ENCODE measurements at places on chromosomes 4 and X. TPM values are rescaled to one million over a fixed set of nuclear protein-coding genes. Genes with fewer than 3 reads are reported as not detected.
A peak's percentile ranks its signal among the peaks of the same experiment; 100 is the strongest.

DNA sequence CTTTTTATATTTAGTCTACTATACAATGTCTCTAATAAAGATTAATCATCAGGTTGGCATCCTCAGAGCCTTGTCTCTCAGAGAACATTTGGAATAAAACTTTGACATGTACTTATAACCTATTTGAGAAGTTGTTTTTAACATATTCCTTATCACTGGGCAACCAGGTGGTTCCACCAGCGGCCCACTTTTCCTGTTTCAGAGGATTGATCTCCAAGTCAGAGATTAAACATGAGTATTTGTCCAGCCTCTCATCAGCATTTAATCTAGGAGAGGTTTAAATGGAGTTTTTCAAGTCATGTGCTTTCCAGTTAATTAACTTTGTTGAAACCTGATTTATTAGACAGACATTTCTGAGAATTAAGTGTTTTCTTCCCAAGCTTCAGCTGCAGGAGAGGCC is 345.5 kb downstream of the GRXCR1 start:
- no peak for DNase-seq
- H3K36me3 ChIP-seq = no peaks in the 10 kb centered on the region
- H3K27me3 ChIP-seq = no peaks in the 10 kb centered on the region
- H3K27ac ChIP-seq = no peak overlapping the region
- H3K4me3 ChIP-seq = no peak overlapping the region
- no peaks in the 10 kb centered on the region for H3K4me1 ChIP-seq

GRCh38 chr4:110087070-110087708 is 111.2 kb downstream of the ELOVL6 start:
- no peaks in the 10 kb centered on the region for H3K4me1 ChIP-seq
- no peak for DNase-seq
- no peaks in the 10 kb centered on the region for H3K36me3 ChIP-seq

DNA sequence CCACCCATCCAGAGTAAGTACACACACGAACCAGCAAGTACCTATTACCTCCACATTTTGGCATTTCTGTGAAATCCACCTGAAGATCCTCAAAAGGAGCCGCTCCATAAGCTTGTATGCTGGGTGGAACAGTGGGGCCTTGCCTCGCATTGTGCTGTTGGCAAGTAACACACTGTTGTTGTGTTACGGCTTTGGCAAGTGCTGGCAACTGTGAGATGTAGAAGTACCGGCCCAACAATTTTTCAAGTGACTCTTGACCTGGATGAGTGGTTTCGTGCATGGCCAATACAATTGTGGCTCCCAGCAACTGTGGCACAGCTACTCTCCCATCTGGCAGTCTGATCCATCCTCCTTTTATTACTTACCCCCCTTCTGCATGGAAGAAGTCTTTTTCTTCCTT is 128.7 kb downstream of the CCNB3 start:
- H3K36me3 ChIP-seq = no peaks in the 10 kb centered on the region
- no peak overlapping the region for H3K4me3 ChIP-seq
- peaks cover 5% of the 10 kb centered on the region for H3K4me1 ChIP-seq
- no peak for DNase-seq
- no peaks in the 10 kb centered on the region for H3K27me3 ChIP-seq

- no peak overlapping the region for H3K4me3 ChIP-seq
- H3K27ac ChIP-seq = no peak overlapping the region
- no peak for DNase-seq
Measured at GRCh38 chr4:168893205-168893604, 116.8 kb downstream of the CBR4 start.

GRCh38 chr4:1476140-1476513 is 69.9 kb upstream of the NKX1-1 start:
- H3K27me3 ChIP-seq = no peaks in the 10 kb centered on the region
- H3K4me3 ChIP-seq = no peak overlapping the region
- DNase-seq = no peak
- H3K36me3 ChIP-seq = no peaks in the 10 kb centered on the region
- H3K27ac ChIP-seq = no peak overlapping the region

DNA sequence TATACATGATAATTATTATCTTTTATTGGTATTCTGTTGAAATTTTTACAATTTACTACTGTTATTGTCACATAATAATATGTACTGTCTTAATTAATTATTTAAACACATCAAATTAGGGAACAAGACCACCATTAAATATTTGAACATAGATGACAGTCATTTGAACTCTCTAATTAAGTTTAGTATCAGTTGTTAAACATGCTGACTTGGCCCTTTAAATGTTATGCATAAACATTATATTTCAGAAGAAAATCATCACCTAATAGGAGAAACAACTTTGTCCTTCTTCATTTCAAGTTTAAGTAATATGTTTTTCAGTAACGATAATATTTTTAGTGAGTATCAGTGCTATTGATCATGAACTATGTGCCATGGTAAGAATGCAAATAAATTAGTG is 623.5 kb upstream of the GNPDA2 start:
- H3K27me3 ChIP-seq = no peaks in the 10 kb centered on the region
- DNase-seq = no peak
- H3K36me3 ChIP-seq = no peaks in the 10 kb centered on the region
- no peak overlapping the region for H3K4me3 ChIP-seq

- no peak for DNase-seq
- no peak overlapping the region for H3K27ac ChIP-seq
- no peaks in the 10 kb centered on the region for H3K4me1 ChIP-seq
- no peak overlapping the region for H3K4me3 ChIP-seq
Measured at GRCh38 chr4:132071815-132072214, 1077.3 kb upstream of the PCDH10 start.

DNA sequence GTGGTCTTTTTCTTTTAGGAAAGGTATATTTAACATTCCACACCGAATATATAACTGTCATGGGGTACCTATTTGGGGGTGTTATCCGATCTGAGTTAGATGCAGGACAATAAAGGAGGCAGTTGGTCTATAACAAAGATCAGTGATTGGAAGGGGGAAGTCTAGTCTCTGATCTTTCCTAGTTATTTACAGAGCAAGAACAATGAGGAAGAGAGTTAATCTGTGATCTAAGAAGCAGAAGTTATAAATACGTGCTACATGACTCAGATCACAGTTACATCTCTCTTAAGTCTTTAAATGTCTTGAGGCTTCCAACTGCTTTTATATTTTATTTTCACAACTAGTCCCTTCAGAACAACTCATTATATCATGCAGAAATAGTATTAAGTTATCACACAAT is 33.2 kb upstream of the ARMCX4 start:
- H3K27ac ChIP-seq = no peak overlapping the region
- no peaks in the 10 kb centered on the region for H3K4me1 ChIP-seq
- no peak overlapping the region for H3K4me3 ChIP-seq
- no peaks in the 10 kb centered on the region for H3K36me3 ChIP-seq
- H3K27me3 ChIP-seq = no peaks in the 10 kb centered on the region
- no peak for DNase-seq

DNA sequence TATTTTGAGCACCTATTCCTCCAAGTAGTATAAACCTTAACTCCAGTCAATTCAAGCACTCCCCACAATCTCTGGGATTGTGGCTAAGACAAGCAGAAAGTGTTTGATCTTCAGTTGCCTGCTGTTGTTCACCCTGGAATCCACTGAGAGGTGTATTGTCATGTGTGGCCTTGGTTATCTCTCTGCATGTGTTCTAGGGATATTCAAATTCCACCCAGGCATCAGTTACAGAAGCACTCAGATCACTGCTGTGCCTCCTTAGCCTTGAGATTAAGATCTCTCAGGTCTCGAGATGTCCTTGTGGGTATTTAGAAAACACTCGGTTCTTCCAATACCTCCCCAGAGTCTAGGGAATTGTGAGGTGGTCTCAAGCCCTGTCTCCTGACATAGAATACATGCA is 213.3 kb downstream of the SMARCA1 start:
- no peak overlapping the region for H3K27ac ChIP-seq
- no peak for DNase-seq
- H3K36me3 ChIP-seq = no peaks in the 10 kb centered on the region

DNA sequence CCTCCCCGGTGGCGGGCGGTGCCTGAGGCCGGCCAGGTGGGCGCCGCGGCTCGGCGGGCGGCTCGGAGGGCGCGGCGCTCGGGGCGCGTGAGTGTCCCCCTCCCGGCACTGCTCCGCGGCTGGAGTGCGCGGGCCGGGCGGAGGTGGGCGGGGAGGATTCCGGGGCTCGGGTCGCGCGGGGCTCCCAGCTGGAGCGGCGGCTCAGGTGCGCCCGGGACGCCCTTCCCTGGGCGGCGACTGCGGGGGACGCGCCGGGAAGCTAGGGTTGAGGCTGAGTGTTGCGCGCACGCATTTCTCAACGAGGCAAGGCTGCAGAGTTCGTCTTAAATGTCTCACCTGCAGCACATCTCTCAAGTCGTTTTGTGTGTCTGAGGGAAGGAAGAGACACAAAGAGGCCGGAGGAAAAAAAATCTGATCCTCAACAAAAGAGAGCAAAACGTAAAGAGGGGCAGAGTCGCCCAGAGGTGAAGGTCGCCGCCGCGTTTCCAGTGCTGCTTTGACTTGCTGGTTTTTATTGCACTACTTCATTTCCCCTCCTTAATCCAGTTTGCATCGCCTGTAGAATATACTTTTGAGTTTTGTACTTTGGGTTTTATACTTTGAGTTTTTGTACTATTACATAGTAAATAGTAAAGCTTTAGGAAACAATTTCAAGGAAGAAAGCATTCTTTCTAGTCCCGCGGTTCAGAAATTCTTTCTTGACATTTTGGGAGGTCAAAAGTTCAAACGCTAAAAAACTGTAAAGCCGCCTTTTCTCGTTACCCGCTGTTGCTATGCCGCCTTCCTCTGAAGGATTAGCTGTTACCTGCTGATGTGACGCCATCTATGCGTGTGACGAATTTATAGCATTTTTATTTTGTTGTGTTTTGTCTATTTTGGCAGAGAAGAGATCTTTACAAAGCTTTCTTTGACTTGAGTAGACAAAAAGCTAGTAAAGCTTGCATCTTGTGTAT is 106.5 kb upstream of the STOX2 start:
- H3K4me3 ChIP-seq = peak overlapping the region; percentile 53
- H3K27ac ChIP-seq = no peak overlapping the region
- no peak for DNase-seq
- H3K27me3 ChIP-seq = no peaks in the 10 kb centered on the region
- H3K36me3 ChIP-seq = no peaks in the 10 kb centered on the region
- no peaks in the 10 kb centered on the region for H3K4me1 ChIP-seq

GRCh38 chr4:61320154-61320553 is 120.0 kb downstream of the ADGRL3 start:
- H3K4me1 ChIP-seq = no peaks in the 10 kb centered on the region
- DNase-seq = no peak
- no peaks in the 10 kb centered on the region for H3K36me3 ChIP-seq
- H3K27me3 ChIP-seq = no peaks in the 10 kb centered on the region

DNA sequence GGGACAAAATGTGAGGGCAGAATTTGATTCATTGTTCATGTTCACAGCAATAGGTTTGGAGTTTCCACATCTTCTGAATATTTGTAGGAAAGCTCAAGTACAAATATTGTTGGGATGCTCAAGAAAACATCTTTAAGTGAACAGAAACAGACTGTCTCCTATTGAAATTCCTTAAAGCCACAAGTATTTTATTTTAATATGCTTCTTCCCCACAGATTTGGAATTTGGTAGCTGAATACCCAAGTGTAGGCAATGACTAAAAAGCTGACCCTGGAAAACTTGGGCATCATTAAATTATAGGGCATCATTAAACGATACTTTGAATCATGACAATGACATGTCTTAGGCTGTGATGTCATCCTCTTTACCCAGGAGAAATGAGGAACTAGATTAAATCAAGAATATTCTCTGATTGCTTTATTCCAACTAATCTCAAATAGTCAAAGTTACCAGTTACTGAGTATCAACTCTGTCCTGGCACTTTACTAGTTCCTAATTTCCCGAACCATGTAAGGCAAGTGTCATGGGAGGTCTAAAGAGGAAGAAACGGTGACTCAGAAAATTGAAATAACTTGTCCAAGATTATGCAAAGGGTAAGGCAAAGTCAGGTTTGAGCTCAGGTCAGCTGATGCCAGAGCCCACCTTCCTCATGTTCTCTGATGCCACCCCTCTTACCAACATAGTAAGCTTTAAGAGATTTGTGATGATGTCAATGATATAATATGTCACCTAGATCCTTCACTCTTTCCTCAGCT is 223.1 kb upstream of the LEF1 start:
- H3K36me3 ChIP-seq = no peaks in the 10 kb centered on the region
- no peaks in the 10 kb centered on the region for H3K27me3 ChIP-seq
- H3K27ac ChIP-seq = no peak overlapping the region
- no peak overlapping the region for H3K4me3 ChIP-seq

GRCh38 chrX:22063284-22063683 is 31.2 kb downstream of the PHEX start:
- no peaks in the 10 kb centered on the region for H3K36me3 ChIP-seq
- no peaks in the 10 kb centered on the region for H3K27me3 ChIP-seq
- H3K4me3 ChIP-seq = no peak overlapping the region
- no peaks in the 10 kb centered on the region for H3K4me1 ChIP-seq

- H3K4me3 ChIP-seq = peak overlapping the region; percentile 92
- no peak for DNase-seq
- H3K27me3 ChIP-seq = no peaks in the 10 kb centered on the region
- 0 out of 2 replicates have a peak, but pooled peaks cover 7% of the 10 kb centered on the region for H3K4me1 ChIP-seq
- peak overlapping the region; percentile 94 for H3K27ac ChIP-seq
- H3K36me3 ChIP-seq = no peaks in the 10 kb centered on the region
Measured at GRCh38 chr4:121800638-121800960, 524 bp upstream of the EXOSC9 start.

SPANXN4 gene
- not detected for total RNA-seq

XPNPEP2 gene
- total RNA-seq = 0.32 TPM

RBM47 gene
- total RNA-seq = 62.1 TPM

EMCN gene
- total RNA-seq = not detected

NIPAL1 gene
- total RNA-seq = 18.1 TPM

TMEM271 gene
- total RNA-seq = not detected

TMSB15C gene
- total RNA-seq = 3.6 TPM

All from Caco-2 (cell line).